Fibroblast of skin of back (primary cell): ENCODE measurements at places on chromosomes 11 and 22.

DNA sequence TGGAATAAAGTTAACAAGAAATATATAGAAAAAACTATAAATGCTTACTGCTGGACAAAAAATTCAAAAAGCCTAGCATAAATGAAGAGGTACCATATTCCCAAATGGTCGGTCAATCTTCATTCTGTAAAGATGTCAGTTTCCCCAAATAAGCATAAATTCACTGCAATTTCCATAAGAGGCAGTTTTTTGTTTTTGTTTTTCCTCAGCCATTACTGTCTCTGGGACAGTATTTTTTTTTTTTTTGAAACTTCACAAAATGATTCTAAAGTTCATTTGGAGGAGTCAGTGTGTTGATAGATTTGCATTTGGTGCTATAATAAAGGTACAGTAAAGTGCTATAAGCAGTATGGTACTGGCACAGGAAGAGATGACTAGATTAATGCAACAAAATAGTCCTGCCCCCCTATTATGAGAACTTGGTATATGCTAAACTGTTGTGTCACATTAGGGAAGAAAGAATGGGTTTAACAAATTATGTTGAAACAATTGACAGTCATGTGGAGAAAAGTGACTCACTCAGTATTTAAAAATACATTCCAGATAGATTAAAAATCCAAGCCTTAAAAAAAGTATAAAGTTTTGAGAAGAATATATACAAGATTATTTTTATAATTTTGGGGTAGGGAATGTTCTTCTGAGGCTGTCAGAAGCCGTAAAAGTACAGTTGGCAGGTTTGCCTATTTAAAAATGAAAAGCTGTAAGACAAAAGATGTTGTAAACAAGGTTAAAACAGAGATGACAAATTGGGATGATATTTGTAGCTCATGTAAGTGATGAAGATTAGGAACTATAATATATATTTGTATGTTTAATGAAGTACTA lies 2.6 kb upstream of the FTH1 start:
- DNase-seq = peak; percentile 92

DNA sequence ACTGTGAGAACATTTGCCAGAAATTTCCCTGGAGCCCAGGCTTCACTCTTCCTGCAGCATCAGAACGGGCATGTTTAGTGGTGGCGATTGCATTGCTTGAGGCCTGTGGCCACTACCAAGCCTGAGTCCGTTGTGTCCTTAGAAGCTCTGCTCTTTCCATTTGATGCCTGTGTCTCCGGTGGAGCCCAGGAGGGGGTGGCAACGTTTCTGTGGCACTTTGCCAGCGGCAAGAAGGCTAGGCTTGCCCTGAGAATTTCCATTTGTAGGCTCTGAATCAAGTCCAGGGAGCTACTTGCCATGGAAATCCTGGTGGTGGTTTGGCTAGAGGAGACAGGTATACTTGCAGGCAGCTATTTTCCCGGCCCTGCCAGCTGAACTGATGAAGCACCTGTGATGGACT lies 47.1 kb downstream of the ADAMTS8 start:
- DNase-seq = no peak

- DNase-seq = no peak
Observed at GRCh38 chr11:94775567-94776327, 7.6 kb downstream of the AMOTL1 start.

- no peak for DNase-seq
Observed at GRCh38 chr11:85799142-85799541, 11.8 kb downstream of the SYTL2 start.

GRCh38 chr11:859394-860131 lies 16.9 kb downstream of the TSPAN4 start:
- peak; percentile 69 for DNase-seq

DNA sequence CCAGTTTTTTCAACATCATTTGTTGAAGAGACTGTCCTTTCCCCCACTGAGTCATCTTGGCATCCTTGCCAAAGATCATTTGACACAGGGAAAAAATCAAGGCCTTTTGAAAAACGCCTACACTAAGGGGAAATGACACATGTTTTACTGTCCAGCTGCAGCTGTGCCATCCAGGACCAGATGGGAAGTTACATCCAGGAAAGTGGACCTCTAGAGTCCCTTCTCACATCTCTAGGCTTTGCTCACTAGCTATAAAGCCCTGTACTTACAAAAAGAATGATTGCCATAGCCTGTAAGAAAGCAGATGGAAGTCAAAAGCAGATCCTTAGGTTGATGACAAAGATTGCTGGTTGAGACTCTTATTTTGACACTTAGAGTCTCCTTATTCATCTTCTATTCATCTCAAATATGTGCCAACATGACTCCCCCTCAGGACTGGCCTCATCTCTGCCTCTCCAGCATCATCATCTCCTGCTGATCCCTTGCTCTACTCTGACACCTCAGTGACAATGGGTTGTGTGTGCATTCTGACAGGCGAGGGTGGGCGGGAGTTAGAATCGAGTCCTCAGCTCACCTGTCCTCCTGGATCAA lies 22.8 kb downstream of the OSBP2 start:
- DNase-seq = peak; percentile 92

DNA sequence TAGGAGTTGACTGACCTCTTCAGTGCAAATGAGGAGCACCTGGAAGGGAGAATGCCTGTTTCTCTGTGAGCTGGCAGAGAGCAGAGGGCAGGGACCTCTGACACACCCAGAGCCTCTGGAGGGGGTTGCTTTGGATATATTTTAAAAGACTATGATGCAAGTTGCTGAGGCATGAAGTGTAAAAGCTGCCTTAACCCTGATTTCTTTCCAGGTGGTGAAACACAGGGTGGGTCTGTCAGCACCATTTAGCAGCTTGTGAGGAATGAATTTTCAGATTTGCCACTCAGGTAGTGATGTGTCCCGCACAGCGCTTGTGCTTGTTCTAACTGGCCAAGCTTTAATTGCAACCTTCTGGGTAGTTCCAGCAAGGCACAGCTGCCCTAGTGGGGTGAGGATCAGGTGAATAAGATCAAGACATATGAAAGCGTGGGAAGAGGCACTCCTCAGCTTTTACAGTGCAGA lies 90.2 kb downstream of the SWAP70 start:
- no peak for DNase-seq

GRCh38 chr11:96204721-96205459 lies 138.1 kb downstream of the MAML2 start:
- DNase-seq = no peak

DNA sequence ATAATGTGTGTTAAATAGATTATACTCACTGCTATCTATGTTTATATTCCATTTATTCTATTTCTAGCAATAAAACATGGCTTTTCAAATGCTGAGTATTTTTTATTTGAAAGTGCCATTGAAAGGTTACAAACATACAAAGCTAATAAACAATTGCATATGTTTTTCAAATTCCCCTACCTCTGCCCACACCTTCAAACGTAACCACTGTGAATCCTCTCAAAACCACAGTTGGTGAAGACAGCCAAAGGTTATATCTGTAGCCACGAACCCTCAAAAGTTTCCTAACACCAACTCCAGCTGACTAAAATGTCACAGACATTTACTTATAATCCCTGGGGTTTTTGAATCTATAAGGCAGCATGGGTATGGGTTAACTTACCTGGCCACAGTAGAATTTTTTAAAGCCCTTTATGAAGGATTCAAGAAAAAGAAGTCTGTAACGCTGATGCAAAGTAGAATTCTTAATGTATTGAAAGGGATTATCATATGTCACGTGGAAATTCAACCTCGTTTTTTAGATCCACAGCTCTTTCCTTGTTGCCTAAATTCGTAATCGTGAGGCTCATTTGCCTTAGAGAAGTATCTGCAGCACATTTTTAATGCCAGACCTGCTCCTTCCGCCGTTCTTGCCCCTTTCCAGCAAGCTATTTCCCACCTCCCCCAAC lies 122.5 kb upstream of the ZC3H12C start:
- no peak for DNase-seq

GRCh38 chr22:42396621-42397331 lies 35.4 kb downstream of the NFAM1 start:
- DNase-seq = no peak

GRCh38 chr11:2548596-2548995 lies 103.8 kb downstream of the KCNQ1 start:
- no peak for DNase-seq

DNA sequence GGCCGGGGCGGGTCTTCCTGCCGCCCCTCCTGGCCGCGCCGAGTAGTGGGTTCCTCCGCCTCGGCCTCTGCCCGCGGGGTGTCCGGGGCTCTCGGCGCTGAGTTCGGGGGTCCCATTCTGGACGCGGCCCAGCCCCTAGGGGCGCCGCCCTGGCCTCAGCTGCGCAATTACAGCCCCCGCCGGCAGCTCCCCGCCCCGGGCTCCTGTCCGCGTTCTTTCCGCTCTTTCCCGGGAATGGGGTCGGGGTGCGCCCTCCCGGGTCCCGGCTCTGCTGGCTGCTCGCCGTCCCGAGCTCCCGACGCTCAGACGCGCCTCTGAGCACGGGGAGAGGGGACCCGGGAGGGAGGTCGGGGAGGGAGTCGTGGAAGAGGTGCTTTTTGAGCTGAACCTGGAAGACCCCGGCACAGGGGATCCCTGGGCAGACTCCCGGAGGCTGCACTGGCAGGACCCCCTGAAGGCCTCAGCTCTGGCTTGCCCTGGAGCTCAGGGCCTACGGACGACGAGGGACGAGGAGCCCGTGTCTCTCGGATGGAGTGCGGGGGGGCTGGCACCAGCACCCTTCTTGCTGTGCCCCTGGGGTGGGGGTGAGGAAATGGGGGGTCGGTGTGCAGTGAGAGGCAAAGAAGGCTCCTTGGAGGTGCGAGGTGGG lies 558 bp downstream of the TSPAN4 start:
- DNase-seq = no peak

DNA sequence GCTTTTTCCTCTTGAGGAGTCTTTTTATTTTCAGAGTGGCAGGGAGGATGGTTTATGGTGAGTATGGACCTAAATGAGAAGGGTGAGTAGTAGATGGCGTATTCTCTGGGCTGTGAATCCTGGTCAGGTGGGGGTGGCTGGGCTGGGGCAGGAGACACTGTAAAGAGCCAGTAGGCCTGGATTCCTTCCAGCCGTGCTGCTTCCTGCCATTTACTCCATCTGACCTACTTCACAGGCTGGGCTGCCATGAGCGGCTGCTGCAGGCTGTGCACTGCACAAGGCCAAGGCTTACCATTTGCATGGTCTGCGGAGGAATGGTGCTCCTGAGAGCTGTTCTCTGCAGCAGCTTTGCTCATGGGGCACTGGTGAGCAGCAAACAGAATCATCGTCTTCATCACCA lies 297.6 kb downstream of the KIRREL3 start:
- DNase-seq = no peak
